Stimulated activated CD4-positive, alpha-beta T cell treated with anti-CD3 and anti-CD28 coated beads, Interleukin-4, amount 100 ng/mL, for 48 hours (primary cell): ENCODE measurements at places on chromosomes 3 and 15.

DNA sequence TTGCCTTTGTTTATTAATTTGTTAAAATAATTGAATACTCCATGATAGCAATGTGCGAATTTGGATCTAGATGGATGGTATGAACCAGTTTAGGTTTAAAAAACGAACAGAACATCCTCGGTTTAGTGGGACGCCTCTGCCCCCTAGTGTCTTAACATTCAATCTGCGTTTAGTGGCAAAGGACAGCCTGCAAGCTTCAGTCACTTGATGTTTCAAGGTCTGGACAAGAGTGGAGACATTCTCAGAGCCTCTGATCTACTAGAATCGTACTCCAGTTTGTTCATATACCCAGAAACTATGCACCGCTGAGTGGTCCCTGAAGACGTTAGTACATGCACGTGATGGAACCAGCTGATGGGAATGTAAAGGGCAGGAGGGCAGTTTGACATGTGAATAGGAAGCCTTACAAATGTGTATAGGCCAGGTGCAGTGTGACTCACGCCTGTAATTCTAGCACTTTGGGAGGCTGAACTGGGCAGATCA, 17.8 kb upstream of the ATP13A4 start:
- DNase-seq = peak; percentile 30

GRCh38 chr3:5531741-5532290, 344.3 kb downstream of the EDEM1 start:
- no peak for DNase-seq

DNA sequence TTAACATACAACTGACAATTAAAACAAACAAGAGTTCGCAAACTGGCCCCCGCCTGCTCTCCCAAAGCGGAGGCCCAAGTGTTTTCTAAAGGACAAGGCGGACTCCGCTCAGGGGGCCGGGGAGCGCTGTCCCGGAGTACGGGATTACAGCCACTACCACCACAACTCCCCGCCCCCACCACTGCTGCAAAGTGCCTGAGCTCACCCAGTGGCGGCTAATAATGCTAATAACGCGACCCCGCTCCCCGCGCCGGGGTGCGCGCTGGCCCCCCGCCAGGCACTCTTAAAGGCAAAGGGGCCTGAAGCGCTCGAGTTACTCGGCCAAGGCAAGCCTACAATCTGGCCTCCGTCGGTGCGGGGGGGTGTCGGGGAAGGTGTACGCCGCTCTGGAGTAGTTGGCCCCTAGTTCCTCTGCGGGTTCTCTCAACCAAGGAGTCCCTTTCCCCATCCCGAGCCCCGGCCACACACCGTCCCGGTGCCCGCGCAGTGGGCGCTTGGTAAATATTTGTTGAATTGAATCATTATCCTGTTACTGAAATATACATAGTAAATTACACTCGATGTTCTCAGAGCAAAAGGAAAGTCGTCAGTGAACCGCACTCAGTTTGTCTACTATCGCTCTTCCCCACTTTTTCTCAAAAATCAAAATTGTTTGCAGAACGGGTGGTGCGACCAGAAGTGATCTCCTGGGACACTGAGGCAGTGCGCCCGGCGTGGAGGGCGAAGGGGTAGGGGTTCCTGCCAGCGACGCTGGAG, 827 bp downstream of the WNT5A start:
- no peak for DNase-seq

GRCh38 chr3:196274585-196274984, 12.9 kb downstream of the PCYT1A start:
- peak; percentile 26 for DNase-seq

GRCh38 chr15:99238849-99239248, 10.5 kb downstream of the TTC23 start:
- no peak for DNase-seq

- DNase-seq = no peak
These were observed 740.4 kb upstream of the CFAP20DC start for GRCh38 chr3:59790241-59790640.

DNA sequence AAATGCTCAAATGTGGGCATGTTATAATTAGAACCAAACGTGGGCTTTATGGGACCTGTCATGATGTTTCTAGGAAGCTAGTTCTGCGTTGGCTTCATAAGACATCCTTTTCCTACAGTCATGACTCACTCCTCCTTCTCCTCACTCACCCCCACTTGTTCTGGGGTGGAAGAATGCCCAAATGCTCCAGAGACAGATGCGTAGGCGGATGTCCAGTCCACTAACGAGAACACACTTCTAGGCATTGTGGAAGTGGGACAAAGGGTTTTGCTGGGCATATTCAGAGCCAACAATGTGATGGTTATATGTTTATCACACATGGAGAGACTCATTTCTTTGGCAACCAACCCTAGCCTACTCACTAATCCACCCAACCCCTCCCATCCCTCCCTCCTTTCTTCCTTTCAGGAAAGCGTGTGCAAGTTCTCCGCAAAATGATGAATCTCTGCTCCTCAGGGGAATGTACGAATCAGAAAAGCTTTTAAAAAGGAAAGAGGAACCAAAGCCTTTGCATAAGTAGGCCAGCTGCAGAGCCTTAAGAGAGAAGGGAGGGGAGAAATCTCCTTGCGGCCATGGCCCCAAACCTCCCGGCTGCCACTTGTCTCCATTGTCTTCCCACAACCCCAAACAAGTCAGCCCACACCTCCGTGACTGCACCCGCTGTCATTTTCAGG, 123.0 kb upstream of the SPRED1 start:
- DNase-seq = no peak

GRCh38 chr15:100202309-100202960, 139.3 kb downstream of the ADAMTS17 start:
- DNase-seq = no peak

DNA sequence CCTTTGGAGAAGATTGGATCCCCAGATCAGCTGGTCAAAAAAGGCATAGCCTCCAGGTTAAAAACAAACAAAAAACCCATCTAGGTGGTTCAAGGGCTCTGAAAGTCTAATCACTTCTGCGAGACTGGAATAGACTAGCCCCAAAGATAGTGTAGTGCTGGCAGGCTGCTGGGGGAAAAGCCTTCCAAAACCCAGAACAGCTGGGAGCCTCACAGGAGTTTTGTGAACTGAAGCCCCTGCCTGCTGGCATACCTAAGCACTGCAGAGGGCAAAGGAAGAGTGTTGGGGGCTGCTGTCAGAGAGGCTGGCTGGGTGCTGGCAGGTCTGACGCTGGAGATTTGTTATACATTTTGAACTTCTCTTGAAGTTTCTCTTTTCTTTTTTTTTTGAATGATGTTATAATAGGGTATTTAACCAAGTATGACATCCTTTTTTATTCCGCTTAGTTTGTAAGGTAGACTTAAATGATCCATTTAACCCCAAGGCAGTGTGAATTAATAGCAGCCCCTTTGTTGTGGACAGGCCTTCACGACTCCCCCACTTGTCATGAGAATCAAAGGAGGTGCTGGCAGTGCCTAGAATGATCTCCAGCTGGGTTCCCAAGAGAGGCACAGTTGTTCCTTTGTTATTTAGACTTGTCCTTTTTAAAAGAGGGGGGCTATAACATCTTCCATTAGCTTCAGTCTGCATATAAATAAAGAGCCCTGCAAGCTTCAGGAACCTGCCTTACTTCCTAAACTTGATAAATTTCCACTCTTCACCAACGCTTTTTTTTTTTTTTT, 53.9 kb downstream of the CRTC3 start:
- no peak for DNase-seq

GRCh38 chr15:96043591-96044171, 286.8 kb upstream of the NR2F2 start:
- DNase-seq = no peak

- peak; percentile 16 for DNase-seq
These were observed 10.9 kb downstream of the GNB5 start for GRCh38 chr15:52180196-52180835.

- no peak for DNase-seq
These were observed 3.7 kb downstream of the NR2F2 start for GRCh38 chr15:96334017-96334704.

GRCh38 chr3:107913701-107914100, 177.1 kb downstream of the CD47 start:
- DNase-seq = no peak

DNA sequence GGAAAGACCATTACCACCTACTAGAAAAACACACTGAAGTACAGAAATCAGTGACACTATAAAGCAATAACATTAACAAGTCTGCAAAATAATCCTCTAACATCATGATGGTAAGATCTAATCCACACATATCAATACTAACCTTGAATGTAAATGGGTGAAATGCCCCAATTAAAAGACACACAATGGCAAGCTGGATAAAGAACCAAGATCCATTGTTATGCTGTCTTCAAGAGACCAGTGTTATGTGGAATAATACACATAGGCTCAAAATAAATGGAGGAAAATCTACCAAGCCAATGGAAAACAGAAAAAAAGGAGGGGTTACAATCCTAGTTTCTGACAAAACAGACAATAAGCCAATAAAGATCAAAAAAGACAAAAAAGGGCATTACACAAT, 13.5 kb downstream of the OR5K3 start:
- no peak for DNase-seq

- no peak for DNase-seq
These were observed 121.9 kb downstream of the CHST2 start for GRCh38 chr3:143241481-143241951.

DNA sequence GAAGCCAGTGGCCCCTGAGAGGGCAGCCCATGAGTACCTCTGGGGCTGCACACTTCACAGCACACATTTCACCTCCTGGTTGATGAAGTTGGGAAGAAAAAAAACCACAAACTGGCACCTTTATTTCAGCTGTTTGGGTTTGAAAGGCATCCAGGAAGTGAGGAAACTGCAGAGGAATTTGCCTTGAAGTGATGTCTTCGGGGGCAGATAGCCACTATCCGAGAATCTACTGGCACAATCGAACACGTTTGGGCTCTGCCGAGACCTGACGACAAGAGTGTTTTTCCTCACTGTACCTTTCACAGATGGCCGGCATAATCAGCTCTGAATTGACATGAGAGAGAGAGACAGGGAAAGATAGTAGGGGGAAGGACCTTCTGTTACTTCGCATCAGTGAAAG, 59.7 kb downstream of the LRIG1 start:
- DNase-seq = no peak

DNA sequence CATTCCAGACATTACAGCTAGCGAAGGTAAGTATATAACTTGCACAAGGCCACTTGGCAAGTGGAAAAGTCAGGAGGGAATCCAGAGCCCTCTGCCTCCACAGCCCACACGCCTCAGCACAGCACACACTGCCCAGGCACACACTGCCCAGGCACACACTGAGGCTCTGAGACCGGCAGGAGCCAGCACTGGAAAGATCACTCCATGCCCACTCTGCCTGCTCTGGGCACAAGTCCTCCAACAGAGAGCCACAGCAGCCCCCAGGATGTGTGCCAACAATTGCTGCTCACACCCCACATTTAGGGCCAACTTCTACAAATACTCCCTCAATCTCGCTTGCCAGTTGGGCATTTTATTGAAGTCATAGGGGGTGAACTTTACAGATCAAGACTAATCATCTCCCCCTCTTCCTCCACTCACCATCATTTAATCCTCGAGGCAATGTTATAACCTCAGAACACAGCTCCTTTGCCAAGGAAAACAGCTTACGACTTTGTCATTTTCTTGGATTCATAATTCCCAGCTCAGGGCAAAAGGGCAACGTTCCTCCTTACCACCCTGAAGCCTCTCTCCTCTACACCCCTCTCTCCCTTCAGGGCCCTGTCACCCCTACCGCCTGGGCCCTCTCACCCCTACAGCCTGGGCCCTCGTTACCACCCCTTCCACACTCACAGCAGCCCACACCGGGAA, 53.0 kb upstream of the TPM1 start:
- DNase-seq = no peak

DNA sequence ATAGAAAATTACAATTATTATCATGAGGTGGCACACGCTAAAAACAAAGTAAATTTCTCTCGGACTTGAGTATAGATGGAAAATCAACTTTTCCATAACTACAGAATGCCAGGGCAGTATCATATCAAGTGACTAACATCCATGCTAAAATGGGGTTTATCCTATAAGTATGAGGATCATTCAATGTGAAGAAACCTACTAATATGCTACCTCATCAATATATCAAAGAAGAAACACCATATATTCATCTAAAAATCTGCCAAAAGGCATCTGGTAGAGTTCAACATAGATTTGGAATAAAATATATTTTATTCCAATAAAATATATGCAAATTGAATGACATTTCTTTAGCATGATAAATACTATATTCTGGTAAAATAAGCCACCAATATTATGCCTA, 894.4 kb downstream of the MCTP2 start:
- no peak for DNase-seq
